ENCODE measurements at places on chromosomes 3 and 15. TPM values are rescaled to one million over a fixed set of nuclear protein-coding genes. Genes with fewer than 3 reads are reported as not detected.

DNA sequence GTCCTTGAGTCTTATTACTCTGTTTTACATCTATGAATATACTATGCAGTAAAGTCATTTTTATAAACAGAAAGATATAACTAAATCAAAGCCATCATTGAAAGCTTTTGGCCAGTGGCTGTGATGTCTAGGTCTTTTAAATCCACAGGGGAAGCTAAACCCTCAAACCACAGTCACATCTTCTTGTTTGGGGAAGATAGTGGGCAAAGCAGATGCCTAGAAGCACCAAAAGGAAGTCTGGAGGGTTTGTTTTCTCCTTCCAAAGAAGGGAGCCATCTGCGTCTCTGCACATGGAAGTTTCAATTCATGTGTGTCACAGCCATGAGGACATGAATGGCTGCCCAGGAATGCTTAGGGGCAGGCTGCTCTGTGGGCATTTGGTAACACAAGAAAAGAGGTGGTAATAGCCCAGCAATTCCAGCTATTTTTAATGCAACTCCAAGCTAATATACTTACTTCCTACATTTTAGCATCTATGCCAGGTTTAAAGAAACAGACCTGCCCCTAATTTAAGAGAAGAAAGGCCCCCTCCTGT lies 322.2 kb downstream of the SLC9A9 start:
- no peak for DNase-seq

The SYNPR gene
- not detected for total RNA-seq

The VGLL3 gene
- total RNA-seq: 12.7 TPM

The FOXB1 gene
- not detected for total RNA-seq

The GFM1 gene
- 38.9 TPM for total RNA-seq

The COL6A6 gene
- total RNA-seq: 0.08 TPM

The CCDC13 gene
- not detected for total RNA-seq

DNA sequence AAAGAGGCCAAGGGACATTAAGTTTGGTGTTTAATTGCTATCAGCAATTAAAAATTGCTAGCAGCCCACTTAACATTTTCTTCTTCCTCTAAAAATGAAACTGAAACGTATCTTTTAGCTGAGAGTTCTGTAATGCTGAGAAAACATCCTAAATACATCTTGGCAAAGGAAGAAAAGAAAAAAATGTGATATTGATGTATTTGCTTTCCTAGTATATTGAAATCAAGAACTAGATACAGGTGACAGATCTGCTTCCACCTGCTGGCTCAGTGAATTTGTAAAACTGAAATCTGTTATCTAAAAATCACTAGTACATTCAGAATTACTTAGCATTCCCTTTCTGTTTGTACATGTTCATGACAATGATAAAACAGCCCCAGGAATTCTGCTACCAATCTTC lies 283.2 kb downstream of the ZBTB20 start:
- no peak for DNase-seq

All from lower leg skin (tissue), 4 donors.